ENCODE measurements at places on chromosomes 12 and 14.

DNA sequence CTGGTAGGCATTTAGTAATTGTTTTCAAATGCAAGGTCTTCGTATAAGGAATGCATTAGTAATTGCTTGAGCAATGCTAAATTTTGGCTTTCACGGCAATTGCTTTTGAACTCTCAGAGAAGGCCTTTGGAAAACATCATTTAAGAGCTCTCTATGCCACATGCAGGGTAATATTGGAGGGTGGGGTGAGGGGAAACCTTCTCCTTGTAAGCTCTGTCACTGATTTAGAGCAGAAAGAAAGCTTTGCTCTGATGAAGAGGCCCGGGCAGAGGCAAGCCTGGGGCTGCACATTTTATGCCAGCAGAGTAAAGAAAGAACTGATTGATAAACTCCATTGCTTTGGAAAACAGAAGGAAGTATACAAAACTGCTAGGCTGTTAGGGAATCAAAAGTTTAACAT is 70.9 kb downstream of the TRIM9 start:
- no peak for DNase-seq

DNA sequence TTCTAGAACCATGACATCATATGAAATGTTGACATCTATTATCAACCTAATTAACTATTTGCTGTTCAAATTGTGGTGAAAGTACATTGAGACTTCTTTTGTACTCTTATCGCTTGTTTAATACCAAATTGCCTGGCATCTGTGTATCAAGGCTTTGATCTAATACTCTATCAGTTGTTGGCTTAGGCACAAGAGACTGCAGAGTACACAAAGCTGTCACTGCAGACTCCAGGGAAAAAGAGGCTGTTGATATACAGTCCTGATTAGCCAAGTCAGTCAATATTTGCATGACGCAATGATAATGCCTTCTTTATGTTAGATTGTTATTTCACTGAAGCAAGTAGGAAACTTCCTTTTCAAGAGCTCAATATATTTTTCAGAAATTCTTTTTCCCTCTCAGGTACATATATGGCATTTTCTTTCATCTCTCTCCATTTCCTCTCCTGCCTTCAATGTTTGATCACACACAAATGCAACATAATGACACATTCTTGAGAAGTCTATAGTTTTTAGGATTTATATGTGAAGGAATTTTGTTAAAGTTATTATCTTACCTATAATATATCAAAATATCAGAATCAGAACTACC is 32.3 kb upstream of the PTCSC3 start:
- no peak for DNase-seq

GRCh38 chr12:114371733-114372132 is 34.2 kb downstream of the TBX5 start:
- DNase-seq = no peak

GRCh38 chr14:68651075-68651474 is 141.8 kb downstream of the ZFP36L1 start:
- DNase-seq = no peak

DNA sequence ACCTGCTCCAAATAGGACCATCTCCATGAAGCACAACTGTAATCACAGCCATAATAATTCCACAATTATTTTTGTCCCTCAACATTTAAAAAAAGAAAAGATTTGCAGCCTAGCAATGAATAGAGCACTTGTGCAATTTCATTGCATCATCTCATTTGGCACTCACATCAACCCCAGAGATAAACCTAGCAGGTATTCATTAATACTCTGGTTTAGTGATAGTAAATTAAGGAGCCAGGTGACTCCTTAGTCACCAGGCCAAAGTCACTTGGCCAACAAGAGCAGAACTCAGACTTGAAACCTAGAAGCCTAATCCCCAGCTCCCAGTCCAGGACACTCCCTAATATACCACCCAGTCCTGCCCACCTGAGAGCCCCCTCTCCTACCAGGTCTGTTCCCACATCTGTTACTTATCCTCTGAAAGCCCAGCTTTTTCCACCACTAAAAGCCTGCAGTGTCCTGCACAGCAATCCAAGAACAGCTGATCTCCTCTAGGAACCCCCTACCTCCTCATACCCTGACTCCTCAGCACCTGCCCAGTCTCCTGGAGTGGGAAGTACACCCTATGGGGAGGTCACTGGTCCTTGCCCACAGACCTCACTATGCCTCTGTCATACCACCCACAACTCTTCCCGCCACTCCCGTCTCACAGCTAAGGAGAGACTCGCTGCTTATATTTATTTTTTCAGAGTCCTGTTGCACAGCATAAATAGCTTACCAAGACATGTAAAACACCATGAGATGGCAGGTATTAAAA is 22.1 kb downstream of the OR10P1 start:
- DNase-seq = no peak

DNA sequence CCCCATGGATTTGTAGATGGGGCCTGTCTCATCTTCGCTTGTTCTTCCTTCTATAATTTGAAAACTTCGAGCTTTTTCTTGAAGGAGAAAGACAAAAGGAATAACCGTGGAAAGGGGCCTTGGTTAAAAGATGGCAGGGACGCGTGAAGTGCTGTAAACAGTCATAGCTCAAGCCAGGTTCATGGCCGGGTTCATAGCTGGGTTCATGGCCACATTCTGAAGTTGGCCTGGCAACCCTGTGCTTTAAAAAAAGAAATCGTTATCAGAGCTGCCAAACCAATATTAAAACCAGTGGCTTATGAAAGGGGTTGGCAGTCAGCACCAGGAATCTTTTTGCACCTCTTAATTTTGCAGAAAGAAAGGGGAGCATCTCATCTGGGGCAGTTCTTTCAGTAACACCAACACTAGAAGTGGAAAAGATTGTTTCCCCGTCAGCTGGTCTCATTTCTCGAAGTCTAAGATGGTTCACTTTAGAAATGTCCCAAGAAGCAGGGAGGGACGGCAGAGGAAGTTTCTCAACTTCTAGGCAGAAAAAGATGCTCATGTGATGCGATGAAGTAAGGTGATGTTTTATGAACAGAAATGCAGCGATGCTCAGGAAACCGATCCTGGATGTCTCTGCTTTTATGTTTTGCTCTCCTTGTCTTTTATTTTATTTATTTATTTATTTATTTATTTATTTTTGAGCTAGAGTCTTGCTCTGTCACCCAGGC is 193.1 kb upstream of the TBX3 start:
- no peak for DNase-seq
